H54 (cell line): ENCODE measurements at places on chromosomes 6 and 20.
A peak's percentile ranks its signal among the peaks of the same experiment; 100 is the strongest.

DNA sequence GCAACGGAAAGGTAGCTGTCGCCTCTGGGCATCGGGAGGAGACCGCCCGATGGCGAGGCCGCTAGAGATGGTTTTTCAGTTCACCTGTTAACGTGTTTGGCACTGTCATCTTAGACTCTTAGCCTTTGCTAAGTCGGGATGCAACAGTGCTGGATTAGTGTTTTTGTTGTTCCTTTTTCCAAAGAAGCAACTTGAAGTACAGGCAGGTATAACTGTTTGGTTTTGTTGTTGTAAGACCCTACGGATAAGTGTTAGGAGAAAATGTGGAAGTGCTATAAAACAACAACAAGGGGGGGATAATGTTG, 723 bp downstream of the MANEA start:
- DNase-seq: no peak

DNA sequence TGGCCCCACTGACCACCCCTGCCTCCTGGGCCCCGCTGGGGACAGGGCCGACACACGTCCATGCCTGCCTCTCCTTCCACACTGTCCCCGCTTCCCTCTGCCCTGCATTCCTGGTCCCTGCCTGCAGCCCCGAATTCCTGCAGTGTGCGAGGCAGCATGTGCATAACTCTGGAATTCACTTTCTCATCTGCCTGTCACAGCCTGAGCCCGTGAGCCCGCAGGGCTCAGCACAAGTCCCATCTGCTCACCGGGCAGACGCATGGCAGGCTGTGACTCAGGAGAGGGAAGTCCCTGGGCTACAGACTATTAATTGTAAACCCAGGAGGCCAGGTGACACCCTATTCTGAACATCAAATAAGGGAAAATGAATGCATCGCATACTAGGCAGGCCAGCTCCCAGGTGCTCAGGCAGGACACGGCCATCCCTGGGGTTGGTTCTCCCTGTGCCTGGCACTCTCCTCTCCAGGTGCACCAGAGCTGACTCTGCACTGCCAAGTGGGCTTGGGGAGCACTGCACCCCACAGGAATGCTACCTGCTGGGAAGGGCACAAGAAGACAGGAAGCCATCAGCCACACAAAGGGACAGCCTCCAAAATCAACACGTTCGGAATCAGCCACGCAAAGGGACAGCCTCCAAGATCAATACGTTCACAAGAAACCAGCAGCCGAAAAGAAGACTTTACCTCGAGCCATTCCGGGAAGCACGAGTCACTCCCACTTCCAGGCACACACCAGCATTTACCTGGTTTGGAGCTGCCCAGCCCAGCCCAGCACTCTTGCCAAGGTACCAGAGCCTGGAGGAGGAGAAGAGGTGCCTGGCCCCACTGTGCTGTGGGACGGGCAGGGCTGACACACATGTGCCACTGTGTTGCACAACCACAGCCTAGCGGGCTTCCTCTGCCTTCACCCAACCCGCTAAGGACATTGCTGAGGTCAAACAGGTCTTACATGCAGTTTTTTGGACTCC, 65.9 kb downstream of the DLL1 start:
- peak; percentile 62 for DNase-seq

- no peak for DNase-seq
These were observed 74.6 kb downstream of the DTD1 start for GRCh38 chr20:18662279-18663040.

DNA sequence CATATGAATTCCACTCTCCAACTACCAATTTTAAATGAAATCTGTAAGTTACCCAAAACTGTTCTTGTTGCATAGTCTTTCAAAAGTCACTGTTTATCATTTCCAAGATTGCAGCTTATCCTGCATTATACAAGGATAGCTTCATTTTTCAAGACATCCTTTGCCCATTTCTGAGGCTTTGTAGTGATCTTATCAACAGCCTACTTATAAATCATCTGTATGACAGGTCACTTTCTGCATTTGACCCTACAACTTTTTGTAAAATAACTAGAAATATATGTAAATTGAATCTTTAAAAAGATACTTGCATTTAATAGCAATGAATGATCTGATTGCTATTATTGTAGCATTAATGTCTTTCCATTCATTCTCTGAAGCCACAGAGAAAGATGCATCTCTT, 521.1 kb downstream of the UTRN start:
- no peak for DNase-seq

DNA sequence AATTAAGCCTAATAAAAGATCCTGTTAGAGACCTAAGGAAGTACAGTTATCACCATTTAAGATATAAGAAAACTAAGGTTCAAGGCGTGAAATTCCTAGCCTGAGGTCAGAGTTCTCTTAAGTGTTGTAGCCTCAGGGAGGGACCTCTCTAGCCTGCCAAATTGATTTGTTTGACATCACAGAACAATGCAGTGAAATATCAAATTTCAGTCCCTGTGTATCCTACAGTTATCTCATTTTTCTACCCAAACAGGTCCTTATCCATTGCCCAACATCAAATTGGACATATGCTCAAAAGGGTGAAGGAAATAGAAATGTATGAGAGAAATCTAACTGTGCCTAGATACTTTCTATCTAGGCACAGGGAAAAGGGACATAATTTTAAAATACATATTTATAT, 63.0 kb downstream of the NCOA7 start:
- no peak for DNase-seq

GRCh38 chr6:5567352-5567751, 306.0 kb downstream of the FARS2 start:
- DNase-seq: no peak

DNA sequence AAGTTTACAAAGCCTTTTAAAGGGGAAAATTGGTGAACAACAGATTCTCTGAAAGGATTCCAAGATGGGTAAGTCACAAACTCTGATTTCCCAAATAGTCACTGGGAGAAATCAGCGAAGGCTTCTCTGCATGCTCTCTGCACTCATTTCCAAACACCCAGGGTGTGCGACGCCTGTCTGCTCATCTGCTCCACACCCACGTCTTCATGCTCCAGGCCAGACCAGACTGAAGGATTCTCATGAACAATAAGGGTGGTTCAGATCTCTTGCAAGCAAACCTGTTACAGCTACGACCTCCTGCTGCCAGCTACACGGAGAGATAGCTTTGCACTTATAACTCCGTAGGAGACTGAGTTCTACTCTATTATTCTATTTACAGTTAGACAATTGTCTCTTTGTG, 1.4 kb downstream of the MC3R start:
- no peak for DNase-seq

DNA sequence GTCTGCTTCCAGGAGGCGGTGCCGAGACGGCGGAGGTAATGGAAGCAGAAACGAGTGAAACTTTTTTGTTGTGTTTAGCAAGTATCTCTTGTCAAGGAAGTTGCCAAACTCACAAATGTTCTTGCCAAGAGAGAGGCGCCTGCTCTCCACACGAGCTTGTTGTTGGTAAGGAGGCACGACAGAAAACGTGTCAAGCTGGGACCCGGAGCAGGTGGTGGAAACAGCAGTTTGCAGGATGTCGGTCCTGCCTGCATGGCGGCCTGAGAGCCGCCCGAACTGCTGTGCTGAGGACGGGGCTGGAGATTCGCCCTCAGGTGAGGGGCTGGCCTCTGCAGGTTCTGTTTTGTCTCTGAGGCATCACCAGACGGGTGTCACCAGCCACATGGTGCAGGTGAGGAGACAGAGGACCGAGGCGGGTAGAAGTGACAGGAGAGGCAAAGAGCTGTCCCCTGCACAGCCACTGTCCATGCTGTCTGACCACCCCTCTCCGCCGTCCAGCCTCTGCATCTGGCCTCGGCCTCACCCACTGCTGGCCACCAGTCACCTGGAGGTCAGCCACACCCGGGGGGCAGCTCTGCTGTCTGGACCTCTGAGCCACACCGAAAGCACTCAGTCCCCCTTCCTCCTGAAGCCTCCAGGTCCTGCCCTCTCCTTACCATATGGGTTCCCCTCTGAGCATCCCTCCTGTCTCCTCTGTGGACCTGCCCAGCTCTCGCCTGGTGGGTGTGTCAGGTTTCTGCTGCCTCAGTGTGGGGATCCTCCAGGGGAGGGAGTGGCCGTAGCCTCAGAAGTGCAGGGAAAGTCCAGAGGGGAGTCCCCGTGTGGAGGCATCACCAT, 261.5 kb downstream of the TAF4 start:
- DNase-seq: no peak

DNA sequence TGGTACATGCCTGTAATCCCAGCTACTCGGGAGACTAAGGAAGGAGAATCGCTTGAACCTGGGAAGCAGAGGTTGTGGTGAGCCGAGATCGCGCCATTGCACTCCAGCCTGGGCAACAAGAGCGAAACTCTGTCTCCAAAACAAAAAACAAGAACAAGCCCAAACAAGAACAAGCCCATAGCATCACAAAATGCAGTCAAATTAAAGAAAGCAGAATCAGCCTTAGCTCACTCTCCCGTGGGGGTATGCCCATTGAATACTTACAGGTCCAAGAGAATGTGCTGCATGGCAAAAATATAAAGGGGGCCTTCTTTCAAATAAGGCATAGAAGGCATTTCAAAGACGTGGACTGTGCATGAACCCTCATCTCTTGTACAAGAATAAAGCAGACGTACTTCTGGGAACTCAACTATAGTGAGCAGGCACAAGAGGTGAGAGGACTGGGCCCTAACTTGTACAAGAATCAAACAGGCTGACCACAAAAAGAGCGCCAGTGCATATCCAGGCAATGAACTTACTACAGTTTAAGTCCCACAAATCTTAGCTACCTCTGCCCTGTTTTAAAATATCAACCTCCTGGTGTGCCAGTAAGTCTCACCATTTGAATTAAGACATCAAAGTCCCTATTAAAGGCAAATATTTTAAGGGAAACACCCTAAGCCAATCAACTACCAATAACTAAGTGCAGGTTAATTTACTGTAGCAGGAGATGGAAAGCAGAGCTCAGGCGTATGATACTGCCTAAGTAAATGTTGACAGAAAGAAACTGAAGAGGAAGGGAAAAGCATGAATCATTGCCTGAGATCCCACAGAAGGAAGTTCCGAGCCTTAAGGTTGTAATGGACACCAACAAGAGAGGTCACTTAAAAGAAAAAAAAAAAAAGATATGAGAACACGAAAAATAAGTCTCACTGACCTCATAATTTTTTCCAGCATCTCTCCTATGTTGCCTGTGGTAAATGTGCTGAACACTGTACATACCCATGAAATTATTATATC, 37.4 kb downstream of the TOMM6 start:
- peak; percentile 19 for DNase-seq

DNA sequence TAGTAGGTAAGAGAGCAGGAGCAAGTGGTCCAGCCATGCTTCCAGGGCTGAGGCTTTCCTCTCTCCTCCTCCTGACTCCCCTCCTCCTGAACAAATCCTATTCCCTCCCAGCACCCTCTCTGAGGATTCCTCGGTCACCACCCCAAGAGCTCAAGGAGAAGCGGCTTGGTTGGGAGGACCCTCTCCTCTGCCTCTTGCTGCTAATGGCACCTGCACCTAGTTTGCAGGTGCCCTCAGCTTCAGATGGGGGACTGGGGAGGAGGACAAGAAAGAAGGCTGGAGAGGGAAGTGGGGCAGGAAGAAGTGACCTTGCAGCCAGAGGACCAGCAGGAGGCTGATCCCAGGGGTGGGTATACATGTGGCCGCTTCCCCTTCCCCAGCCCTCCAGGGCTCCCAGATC, 17.5 kb downstream of the NCR2 start:
- no peak for DNase-seq

DNA sequence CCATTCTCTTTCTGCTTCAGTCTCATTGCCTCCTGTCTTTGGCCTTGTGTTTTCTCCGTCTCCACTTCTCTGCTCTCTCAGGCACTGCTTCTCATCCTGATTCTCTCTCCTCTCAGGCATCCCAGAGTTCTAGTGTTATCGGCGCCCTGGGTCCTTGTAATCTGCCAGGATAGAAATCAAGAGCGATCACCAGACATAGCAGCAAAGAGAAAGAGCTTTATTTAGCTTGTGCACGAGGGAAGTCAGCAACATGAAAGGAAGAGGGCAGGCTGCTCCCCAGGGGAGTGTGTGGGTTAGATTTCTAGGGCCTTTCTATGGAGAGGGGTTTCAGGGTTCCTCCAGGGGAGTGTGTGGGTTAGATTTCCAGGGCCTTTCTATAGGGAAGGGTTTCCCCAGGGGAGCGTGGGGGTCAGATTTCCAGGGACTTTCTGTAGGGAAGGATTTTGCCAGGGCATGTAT, 32.5 kb downstream of the SUN5 start:
- no peak for DNase-seq

DNA sequence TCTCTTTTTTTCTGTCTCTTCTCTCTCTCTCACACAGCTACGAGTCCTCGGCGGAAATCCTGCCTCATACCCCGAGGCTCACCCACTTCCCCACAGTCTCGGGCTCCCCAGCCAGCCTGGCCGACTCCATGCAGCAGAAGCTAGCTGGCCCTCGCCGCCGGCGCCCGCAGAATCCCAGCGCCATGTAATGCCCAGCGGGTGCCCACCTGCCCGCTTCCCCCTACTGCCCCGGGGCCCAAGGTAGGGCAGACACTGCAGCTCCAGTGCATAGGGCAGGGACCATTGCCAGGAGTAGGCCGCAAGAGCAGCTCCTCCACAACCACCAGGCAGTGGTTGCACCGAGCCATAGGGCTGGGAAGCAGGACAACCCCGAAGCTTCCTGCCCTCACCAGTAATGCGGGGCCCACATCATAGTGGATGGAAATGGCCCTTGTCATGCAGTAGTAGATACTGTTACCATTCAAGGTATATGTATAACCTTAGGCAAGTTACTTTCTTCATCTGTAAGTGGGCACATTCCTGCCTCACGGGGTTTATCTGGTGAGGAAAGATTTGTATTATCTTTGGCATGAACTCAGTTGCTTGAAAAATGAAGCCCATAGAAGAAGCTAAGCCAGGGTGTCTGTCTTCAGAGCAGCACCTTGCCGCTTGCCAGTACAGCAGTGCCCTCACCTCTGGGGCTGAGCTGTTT, 36.9 kb upstream of the ID1 start:
- DNase-seq: no peak
